ENCODE measurements at places on chromosomes 6 and 20.

GRCh38 chr20:62392077-62392418, 5.1 kb downstream of the RPS21 start:
- no peak for DNase-seq

DNA sequence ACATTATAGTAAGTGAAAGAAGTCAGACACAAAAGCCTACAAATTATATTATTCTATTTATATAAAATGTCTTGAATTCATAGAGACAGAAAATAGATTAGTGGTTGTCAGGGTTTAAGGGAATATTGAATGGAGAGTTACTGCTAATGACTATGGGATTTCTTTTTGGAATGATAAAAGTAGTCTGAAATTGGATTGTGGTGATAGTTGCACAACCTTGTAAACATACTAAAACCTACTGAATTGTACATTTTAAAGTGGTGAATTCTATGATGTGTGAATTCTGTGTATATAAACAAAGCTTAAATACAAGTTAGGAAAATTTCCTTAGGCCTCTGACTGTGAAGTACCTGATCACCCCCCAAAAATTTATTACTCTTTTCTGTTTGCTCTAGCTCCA, 343.1 kb downstream of the TFAP2B start:
- no peak for DNase-seq

GRCh38 chr6:40171343-40171742, 237.1 kb upstream of the MOCS1 start:
- DNase-seq, result no peak

DNA sequence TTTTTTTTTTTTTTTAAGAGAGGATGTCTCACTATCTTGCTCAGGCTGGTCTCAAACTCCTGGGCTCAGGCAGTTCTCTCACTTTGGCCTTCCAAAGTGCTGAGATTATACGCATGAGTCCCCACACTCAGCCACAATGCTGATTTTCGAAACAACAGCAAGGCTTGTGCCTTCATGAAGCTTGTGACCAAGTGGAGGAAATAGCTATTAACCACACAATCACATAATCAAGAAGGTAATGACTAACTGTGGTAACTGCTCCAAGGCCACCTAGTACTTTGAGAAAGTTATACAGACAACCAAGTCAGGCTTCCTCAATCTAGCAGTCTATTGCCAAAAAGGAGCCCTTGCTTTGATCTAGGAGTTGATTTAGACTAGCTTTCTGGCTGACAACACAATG, 46.3 kb downstream of the SOD2 start:
- DNase-seq, result no peak

DNA sequence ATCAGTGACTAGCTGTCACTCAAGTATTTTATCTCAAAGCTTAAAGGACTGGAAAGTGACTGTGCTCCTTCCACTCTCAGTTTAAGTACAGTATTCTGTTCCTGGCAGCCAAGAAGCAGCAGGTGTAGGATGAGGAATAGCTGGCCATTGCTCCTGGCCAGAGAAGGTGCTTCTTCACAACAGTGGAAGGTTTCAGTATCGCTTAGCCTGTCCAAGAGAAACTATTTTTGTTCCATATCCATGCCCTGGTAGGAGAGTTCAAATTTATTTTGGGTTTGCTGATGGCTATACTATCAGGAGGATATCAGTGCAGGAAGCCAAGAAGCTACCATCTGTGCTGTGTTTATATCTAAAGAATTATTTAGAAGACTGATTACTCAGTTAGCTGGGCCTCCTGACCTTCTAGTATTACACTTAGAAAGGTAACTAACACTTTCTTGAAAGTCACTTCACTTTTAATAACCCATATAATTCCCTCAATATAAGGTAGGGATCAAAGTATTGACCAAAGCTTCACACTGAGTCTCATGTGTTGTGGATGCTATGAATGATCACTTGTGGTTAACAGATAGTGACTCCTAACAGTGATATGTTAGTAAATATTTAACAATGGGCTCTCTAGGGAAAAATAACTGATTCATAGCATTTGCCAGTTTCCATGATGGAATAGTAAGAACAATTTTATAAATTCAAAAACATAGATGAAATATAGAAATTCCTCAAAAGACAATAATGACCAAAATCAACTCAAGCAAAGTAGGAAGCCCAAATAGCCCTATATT, 99.9 kb downstream of the AIG1 start:
- no peak for DNase-seq

- no peak for DNase-seq
Measured at GRCh38 chr6:157990321-157991066, 8.8 kb downstream of the SYNJ2 start.
